ENCODE measurements at places on chromosomes 13 and 19. TPM values are rescaled to one million over a fixed set of nuclear protein-coding genes. Genes with fewer than 3 reads are reported as not detected.

The GDF15 gene
- polyA plus RNA-seq, result not detected

The CEACAM1 gene
- polyA plus RNA-seq, result 0.09 TPM

The CKM gene
- 0.48 TPM for polyA plus RNA-seq

The RNF113B gene
- polyA plus RNA-seq, result not detected

The EIF3K gene
- 381 TPM for polyA plus RNA-seq
